ENCODE measurements at places on chromosomes 7 and 10. TPM values are rescaled to one million over a fixed set of nuclear protein-coding genes. Genes with fewer than 3 reads are reported as not detected.
A peak's percentile ranks its signal among the peaks of the same experiment; 100 is the strongest.

AKR1D1 gene
- not detected for total RNA-seq

DNA sequence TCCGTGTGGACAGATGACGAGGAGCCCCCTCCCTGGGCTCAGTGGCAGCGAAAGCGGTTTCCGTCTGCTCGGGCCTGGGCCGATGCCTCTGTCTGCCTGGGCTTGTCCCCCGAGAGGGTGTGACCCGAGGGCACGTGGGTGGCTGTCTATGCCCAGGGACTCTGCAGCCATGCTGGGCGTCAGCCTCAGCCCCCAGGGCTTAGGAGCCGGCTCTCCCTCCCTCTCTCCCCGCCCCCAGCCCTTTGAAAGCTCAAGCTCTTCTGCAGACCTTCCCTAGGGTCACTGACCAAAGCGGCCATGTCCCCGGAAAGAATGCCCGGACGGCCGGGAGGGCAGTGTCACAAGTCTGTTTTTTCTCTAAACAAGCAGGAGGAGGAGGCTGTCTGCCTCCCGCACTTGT lies 7.1 kb downstream of the MICALL2 start:
- H3K4me1 ChIP-seq: no peaks in the 10 kb centered on the region
- H3K27me3 ChIP-seq: peaks cover 2% of the 10 kb centered on the region
- no peak for DNase-seq

DNA sequence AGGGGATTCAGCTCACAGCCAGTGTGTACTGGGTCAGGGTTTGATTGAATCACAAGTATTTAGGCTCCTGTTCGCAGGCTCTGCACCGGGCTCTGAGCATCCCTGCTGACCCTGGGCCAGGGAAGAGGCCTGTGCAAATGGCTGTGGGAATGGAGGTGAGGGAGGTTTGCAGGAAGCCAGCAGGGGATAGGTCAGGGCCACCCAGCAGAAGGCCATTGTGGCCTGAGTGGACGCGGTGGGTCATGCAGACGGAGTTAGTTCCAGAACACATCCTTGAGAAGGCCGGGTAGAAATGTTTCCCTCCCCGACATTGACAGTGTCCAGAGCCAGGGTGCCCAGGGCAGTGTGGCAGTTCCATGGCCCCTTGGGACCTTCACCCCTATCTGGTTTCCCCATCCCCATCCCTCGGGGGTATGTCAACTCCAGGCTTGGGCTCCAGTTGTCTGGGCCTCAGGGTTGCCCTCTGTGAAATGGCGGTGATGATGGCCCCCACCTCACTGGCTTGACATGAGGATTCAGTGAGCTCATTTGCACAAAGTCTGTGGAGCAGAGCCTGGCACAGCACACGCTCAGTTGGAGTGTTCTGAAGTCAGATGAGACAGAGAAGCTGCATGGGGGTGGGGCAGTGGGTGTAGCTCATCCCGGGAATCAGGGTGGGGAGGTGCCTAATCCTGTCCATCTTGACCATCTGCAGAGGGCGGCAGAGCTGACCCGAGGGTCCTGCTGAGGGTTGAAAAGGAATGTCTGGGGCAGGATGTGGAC lies 107.6 kb downstream of the ADCY1 start:
- no peaks in the 10 kb centered on the region for H3K27me3 ChIP-seq
- no peaks in the 10 kb centered on the region for H3K4me1 ChIP-seq
- no peaks in the 10 kb centered on the region for H3K36me3 ChIP-seq
- no peak overlapping the region for H3K27ac ChIP-seq
- DNase-seq: peak; percentile 39

VSTM4 gene
- total RNA-seq: 0.50 TPM

GRCh38 chr10:3467052-3467951 lies 294.7 kb upstream of the PITRM1 start:
- peaks cover 51% of the 10 kb centered on the region for H3K4me1 ChIP-seq
- peak; percentile 79 for DNase-seq
- H3K27ac ChIP-seq: peak overlapping the region; percentile 96

CLDN15 gene
- 20.7 TPM for total RNA-seq

DNA sequence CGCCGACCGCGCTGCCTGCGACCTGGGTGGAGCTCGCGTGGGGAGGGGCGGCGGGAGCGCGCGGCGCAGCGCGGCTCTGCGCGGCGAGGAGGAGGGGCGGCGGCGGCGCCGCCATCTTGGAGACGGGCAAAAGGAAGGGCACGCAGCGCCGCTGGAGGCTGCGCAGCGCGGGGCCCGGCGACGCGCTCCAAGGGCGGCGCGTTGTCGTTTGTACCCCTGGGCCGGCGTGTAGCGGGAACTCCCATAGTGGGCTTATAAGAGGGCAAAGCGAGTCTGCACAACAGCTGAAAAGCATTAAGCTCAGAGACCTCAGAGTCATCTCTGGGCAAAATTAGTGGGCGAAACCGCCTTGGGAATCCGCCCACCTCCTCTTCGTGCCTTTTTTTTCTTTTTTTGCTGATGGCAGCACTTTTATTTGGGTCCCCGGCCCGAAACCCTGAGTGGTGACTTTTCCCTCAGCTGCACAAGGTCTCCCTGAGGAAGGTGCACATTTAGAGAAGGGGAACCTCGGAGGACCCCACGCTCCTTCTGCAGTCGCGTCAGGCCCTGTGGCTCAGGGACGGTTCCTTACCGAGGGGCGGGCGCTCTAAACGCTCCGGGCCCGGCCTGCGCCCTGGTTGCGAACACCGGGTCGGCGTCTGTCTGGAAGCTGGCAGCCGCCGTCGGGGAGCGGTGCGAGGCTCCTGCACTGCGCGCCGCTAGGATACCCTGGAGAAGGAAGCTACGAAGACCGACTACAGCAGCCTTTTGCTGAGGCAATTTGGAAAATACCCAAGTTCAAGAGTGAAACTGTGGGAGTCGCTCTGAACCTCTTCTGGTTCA lies 428 bp upstream of the MCMBP start:
- H3K27me3 ChIP-seq: no peaks in the 10 kb centered on the region
- H3K27ac ChIP-seq: peak overlapping the region; percentile 91

DNA sequence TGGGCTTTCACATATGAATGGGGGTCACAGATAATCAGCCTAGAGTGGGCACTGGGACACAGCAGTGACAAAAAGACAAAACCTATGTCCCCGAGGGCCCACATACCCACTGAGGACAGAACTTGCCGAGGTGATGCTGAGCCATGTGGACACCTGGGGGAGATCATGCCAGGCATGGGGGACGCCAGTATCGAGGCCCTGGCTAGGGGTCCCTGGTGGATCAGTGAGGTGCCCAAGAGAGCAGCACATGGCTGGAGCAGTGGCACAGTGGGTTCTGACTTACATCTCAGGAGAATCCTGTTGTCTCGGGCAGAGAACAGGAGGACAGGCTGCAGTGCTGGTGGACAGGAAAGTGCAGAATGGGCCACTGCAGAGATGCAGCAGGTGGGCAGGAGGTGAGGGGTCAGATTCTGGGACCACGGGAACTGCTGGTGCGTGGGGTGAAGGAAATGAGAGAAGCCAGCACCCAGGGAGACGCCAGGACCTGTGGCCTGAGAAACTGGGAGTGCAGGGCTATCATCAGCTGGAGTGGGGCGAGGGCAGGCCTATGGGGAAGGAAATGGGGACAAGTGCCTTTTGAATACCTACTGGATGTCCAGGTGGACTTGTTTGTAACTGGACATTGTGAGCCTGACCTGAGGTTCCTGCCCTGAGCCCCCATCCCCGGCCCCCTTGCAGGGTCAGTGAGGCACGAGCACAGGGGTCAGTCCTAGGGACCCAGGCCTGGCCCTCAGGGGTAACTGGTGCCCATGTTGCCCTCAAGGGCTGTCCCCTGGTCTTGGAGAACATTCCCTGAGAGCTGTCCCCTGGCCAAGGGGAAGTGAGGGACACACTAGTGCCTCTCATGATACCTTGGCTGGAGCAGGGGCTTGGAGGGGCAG lies 91.2 kb upstream of the RET start:
- H3K27ac ChIP-seq: no peak overlapping the region
- H3K4me3 ChIP-seq: no peak overlapping the region
- H3K4me1 ChIP-seq: no peaks in the 10 kb centered on the region
- no peak for DNase-seq

DNA sequence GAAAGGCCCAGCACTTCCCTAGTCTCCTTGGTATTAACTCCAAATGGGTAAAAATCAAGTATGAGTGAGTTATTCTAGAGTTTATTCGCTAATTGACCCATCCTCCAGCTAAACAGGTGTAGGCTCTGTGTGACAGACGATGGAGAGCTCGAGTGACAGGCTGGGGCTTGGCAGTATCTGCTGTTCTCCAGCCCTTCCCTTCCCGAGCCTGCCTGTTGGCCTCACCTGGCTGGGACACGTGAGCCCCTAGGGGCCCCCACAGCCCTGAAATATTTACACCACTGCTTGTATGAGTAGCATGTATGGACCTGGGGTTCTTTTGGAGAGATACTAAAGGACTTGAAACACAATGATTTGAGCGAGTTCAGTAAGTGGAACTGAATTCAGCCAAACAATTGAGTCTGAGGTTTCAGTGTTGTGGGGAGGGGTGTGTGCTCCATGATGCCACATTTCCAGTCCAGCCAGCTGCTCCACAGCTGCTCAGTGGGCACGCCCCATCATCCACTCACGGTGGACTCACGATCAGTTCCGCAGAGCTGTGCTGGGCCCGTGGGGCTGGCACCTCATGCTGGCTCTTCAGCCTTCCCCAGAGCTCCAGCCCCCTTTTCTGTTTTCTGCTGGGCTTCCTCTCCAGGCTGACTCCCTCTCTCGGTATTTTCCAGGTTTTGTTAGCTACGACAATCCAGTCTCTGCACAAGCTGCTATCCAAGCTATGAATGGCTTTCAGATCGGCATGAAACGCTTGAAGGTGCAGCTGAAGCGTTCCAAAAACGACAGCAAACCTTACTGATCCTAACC lies 283.0 kb downstream of the USP6NL start:
- peak overlapping the region; percentile 29 for H3K27ac ChIP-seq
- H3K4me3 ChIP-seq: no peak overlapping the region
- H3K27me3 ChIP-seq: no peaks in the 10 kb centered on the region
- H3K4me1 ChIP-seq: peaks cover 22% of the 10 kb centered on the region

GJD4 gene
- total RNA-seq: not detected

DNA sequence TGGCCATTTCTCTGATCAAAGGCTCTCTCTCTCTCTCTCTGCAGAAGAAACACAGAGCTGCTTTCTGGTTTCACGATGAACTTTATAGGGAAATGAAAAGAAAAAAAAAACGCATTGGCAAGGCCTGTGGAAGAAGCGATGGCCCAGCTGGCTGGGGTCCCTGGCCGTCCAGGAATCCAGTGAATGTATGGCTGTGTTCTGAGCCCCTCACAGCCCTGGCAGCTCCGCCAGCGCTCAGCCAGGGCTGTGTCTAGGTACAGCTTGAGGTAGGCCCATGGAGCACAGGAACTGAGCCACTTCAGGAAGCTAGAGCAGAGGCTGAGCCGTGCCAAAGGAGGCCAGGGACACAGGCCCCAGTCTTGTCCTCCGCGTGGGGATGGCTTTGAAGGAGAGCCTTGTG lies 13.1 kb upstream of the UCMA start:
- H3K27me3 ChIP-seq: peaks cover 4% of the 10 kb centered on the region
- DNase-seq: no peak
- no peak overlapping the region for H3K27ac ChIP-seq

OR2A5 gene
- not detected for total RNA-seq

DNA sequence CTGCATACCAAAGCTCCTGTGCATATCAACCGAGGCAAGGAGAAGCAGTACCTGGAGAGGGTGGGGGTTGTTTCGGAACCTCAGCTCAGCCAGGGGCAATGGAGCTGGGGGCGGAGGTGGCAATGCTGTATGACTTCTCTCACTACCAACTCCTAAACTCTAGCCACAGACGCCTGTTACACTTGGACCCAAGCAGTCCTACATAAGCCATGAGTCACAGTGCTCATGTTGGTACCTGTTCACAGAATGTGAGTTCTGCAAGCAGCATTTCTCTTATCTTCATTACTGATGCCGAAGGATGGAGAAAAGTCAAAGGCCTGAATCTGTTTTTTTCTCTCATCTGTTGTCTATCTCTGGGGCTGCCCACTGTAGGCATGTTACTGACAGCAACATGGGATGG lies 3.2 kb upstream of the RAB18 start:
- no peak for DNase-seq
- H3K4me3 ChIP-seq: no peak overlapping the region
- peaks cover 18% of the 10 kb centered on the region for H3K4me1 ChIP-seq
- peaks cover 11% of the 10 kb centered on the region for H3K27me3 ChIP-seq
- peaks cover 5% of the 10 kb centered on the region for H3K36me3 ChIP-seq

DNA sequence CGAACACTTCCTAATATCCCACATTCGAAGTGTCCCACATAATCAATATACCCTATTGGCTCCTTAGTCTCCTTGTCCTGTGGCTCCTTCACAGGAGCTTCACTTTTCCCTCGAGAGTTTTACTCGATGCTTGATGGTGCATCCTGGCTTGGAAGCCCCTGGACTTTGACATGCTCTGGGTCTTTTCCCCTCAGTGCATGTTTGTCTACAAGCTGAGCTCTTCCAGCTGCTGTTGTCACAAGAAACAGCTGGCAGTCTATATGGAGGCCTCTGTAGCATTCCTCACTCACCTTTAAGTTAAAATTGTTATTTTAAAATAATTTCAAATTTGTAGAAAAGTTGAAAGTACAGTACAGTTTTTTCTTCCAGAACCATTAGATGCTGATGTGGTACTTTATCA lies 27.1 kb downstream of the ST7 start:
- H3K36me3 ChIP-seq: no peaks in the 10 kb centered on the region
- no peak for DNase-seq
- no peak overlapping the region for H3K4me3 ChIP-seq
- no peak overlapping the region for H3K27ac ChIP-seq
- H3K27me3 ChIP-seq: peaks cover 2% of the 10 kb centered on the region
- no peaks in the 10 kb centered on the region for H3K4me1 ChIP-seq

GRCh38 chr7:127974446-127975035 lies 56.7 kb downstream of the LRRC4 start:
- H3K4me1 ChIP-seq: peaks cover 2% of the 10 kb centered on the region
- DNase-seq: no peak
- peaks cover 51% of the 10 kb centered on the region for H3K36me3 ChIP-seq
- H3K4me3 ChIP-seq: no peak overlapping the region

LRRN3 gene
- total RNA-seq: 56.5 TPM

ARMH3 gene
- total RNA-seq: 23.2 TPM

PRTFDC1 gene
- total RNA-seq: 0.50 TPM

DNA sequence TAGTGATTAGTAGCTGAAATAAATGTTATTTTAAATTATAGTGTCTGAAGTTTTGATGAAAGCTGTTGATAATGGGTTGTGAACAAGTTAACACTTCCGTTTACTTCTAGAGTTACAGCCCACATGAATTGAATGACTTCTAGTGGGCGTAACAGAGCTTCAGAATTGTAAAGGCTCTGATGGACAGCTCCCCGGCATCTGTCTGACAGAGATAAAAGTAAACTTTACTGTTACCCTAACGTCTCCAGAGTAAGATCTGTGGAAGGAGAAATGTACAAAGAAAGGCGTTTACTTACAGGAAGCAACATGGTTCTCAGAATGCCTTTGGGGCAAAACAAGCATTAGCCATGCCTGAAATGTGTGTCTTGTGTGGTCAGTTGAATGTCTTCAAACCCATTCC lies 124.4 kb downstream of the ADARB2 start:
- peaks cover 29% of the 10 kb centered on the region for H3K27me3 ChIP-seq
- no peaks in the 10 kb centered on the region for H3K36me3 ChIP-seq
- no peak overlapping the region for H3K27ac ChIP-seq

DNA sequence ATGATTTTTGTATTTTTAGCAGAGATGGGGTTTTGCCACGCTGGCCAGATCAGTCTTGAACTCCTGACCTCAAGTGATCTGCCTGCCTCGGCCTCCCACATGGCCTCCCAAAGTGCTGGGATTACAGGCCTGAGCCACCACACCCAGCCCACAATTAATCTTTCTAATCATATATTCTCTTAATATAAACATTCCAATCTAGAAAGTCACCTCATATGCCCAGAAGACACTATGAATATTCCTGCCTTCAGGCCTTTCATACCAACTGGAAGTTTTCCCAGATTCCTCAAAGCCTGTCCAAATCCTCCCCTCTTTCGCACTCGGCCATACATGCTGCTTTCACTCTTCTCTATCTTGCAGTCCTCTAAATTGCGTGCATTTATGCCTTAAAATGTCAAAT lies 32.6 kb downstream of the PDZD8 start:
- peaks cover 24% of the 10 kb centered on the region for H3K4me1 ChIP-seq
- no peaks in the 10 kb centered on the region for H3K27me3 ChIP-seq
- no peak for DNase-seq
- H3K27ac ChIP-seq: no peak overlapping the region
- peak overlapping the region; percentile 26 for H3K4me3 ChIP-seq
